ENCODE measurements at places on chromosomes 4 and X.

GRCh38 chr4:84878090-84878489, 88.4 kb downstream of the WDFY3 start:
- DNase-seq = no peak

- no peak for DNase-seq
Measured at GRCh38 chr4:189279188-189279587, 661.5 kb upstream of the FRG1 start.

DNA sequence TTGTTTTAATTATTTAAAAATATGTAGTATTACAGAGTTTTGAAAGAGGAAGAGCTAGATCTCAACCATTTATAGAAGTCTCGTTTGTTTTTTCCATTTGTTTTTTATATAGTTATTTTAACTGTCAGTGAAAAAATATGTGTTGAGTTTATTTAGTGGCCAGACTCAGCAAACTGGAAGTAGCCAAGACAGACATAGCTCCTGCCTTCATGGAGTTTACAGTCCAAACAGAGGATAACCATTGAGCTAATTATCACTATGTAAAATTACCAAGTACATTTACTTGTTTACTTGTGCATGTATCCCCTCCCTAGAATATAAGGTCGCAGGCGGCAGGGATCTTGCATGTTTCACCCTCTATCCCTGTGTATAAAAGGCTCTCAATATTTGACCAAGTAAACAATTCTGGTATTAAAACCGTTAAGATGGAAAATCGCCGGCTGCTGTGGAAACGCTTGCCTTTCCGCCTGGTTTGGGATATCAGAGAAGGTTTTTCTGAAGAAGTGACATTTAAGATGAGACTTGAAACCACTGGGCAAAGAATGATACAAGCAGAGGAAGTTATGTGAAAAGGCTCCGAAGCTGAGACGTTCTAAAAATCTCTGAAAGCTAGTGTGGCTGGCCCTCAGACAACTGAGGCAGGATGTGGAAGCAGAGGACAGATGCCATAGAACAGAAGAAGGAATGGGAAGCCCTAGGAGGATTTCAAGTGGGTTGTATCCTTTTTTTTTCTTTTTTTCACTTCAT, 1.3 kb upstream of the CCNI start:
- no peak for DNase-seq

- no peak for DNase-seq
Measured at GRCh38 chrX:64093761-64094160, 111.7 kb downstream of the AMER1 start.

DNA sequence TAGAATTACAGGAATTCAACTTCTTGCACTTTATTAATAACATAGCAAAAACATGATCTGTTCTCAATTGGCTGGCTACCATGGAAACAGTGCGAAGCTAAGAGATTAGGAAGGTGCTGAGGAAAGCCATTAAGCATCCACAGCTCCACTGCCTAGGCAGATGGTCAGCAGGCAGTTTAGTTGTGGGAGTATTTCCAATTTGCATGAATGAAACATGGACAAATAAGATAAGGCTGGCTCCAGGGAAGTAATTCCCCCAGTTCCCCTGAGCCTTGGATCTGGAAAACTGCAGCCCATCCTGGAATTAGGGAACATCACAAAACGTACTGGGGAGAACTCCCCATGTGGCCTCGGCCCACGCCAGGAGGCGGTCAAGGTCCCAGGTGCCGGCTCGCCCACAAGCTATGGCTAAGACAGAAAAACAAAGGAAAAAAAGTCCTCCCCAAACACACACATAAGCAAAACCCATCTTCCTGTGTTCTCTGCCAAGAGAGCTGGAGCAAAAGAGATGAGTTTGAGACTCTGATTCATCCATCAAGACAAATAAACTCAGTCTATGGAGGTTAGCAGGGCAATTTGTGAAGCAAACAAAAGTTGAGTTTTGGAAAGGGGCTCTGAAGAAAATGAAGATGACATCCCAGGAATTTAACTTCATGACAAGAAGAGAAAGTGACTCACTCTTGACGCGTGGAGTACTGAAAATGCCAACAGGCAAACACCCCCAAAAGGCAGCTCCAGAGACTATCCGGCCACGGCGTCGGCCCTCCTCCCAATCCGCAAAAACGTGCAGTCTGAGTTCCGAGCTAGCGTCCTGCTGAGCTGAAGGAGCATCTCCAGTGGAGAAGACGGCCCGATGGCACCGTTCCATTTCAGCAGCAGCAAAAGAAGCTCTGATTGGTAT, 45.1 kb downstream of the IGFBP7 start:
- DNase-seq = no peak

DNA sequence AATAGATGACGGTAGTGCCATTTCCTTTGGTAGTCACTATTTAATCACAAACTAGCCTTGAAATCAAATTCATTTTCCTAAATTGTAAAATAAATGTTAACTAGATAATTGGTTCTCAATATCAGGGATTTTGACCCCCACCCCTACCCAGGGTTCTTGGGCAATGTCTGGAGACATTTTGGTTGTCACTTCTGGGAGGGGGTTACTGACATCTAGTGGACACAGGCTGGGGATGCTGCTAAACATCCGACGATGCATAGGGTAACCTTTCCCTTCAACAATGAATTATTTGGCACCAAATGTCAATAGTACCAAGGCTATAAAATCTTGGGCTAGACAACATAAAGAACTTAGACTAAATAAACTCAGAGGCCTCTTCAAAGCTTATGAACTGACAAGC, 285.8 kb upstream of the TRPC5 start:
- no peak for DNase-seq

- no peak for DNase-seq
Measured at GRCh38 chr4:66357316-66357715, 687.0 kb upstream of the EPHA5 start.

GRCh38 chr4:17770845-17771244, 10.6 kb downstream of the FAM184B start:
- no peak for DNase-seq

DNA sequence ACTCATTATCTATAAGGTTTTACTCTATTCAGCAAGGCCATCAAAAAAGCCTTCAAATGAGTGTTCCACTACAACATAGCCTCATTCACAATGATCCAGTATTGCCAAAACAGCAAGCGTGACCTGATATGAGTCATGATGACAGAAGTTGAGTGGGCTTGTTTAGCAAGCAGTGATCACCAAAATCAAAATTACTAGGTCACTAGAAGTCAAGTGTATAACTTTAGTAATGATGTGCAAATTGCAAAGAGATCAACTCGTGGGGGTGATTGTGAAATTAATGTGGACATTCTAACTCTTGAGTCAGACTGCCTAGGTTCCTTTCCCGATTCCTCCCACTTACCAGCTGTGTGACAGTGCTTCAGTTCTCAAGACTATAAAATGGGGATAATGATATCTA, 124.5 kb downstream of the CHM start:
- DNase-seq = no peak

DNA sequence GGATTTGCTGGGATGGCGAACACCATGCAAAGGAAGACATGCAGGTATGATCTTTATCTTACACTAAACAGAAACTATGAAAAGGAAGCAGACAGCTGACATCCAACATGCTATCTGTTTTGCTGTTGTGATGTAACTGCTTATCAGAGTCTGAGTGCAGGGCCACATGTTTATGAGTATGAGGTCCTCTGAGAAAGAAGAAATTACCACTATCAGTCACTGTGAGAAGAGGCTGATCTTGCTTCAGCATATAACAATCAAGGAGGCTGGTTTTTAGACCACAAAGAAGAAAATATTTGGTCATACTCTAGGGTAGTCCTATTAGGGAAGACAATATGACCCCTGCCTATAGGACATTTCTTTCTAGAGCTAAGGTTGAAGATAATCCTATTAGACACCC, 18.5 kb downstream of the CLGN start:
- DNase-seq = no peak

DNA sequence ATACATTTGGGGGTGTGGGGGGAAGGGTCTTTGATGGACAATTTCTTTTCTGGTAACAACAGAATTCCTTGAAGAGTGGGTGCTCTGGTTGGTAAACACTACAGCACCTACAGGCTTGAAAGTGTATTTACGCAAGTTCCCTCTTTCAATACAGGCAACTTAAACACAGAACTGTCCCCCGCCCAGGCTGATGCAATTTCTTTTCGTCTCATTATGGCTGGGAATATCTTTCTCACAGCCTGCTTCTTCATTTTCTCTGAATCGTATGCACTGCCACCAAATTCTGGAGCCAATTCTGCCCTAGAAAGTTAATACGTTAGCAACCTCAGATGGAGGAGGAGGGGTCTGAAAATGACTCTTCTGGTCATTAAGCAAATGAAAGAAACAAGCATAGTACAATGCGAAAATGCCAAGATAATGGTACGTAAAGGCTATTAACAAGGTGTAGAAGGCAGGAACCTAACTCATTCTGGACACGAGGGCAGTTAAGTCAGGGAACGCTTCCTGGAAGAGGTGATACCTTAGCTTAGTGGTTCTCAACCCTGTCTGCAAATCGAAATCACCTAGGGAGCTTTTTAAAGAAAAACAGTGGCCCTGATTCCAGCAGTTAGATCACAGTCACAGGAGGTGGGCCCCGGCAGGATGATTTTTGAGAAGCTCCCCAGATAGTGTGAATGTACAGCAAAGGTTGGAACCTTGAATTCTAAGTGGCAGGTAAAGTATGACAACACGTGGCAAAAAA, 1.0 kb downstream of the AGA start:
- DNase-seq = no peak

GRCh38 chr4:174834477-174834876, 5.4 kb upstream of the GLRA3 start:
- no peak for DNase-seq

- no peak for DNase-seq
Measured at GRCh38 chr4:127124919-127125318, 507.8 kb upstream of the INTU start.

DNA sequence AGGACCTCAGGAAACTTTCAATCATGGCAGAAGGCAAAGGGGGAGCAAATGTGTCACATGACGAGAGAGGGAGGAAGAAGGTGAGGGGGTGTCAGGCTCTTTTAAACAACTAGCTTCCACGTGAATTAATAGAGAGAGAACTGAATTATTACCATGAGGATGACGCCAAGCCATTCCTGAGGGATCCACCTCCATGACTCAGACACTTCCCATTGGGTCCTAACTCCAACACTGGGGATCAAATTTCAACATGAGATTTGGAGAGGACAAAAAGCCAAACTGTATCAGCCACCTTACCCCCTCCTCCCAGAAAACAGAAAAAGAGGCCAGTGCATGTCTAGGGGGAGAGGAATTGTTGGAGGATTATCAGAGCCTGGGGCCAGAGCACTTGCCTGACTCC, 40.4 kb upstream of the LAS1L start:
- DNase-seq = no peak

- DNase-seq = no peak
Measured at GRCh38 chrX:50606300-50606950, 135.8 kb upstream of the DGKK start.

GRCh38 chr4:18422685-18423084, 401.1 kb upstream of the LCORL start:
- no peak for DNase-seq

DNA sequence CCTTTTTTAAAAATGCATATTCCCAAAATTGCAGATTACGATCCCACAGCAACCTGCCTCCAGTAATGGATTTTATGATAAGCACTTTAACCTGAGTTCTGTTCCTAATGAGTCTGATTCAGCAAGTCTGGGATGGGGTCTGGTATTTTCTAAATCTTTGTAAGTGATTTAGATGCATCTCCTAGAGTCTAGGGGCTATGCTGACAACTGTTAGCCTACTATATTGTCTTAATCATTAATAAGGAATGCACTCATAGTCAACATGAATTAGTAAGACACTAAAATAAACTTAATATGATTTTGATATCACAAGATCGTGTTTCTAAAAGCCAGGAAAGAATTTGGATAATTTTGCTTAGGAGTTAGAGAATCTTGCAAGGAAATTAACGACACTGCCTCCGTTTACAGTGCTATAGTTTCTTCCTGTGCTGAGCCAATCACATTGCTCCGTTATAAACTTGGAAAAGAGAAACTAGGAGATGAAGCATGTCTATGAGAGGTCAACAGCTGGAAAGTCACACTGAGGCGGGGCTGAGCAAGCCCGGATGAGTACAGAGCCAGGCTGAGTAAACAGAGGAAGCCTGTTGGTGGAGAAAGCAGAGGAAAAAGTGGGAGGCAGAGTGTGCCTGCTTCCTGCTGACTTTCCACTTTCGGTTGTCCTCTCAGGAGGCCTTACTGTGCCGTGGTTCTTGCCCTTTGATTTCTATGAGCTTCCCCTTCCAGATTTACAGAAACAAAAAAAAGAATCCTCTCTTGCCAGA, 5.4 kb downstream of the SCARB2 start:
- DNase-seq = no peak

GRCh38 chr4:110361921-110362320, 114.0 kb upstream of the ENPEP start:
- no peak for DNase-seq

- DNase-seq = no peak
Measured at GRCh38 chrX:97070346-97070745, 186.6 kb downstream of the RPA4 start.

- DNase-seq = no peak
Measured at GRCh38 chr4:113502476-113502875, 259.1 kb downstream of the CAMK2D start.

DNA sequence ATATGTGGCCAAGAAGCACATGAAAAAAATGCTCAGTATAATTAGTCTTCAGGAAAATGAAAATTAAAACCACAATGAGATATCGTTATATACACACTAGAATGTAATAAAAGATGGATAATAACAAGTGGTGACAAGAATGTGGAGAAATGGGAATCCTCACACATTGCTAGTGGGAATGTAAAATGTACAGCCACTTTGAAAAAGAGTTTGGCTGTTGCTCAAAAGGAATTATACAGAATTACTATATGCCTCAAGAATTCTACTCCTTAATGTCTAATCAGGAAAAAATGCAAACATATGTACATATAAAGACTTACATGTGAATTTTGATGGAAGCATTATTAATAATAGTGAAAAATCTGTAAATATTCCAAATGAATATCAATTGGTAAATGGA, 102.2 kb downstream of the SPCS3 start:
- DNase-seq = no peak

DNA sequence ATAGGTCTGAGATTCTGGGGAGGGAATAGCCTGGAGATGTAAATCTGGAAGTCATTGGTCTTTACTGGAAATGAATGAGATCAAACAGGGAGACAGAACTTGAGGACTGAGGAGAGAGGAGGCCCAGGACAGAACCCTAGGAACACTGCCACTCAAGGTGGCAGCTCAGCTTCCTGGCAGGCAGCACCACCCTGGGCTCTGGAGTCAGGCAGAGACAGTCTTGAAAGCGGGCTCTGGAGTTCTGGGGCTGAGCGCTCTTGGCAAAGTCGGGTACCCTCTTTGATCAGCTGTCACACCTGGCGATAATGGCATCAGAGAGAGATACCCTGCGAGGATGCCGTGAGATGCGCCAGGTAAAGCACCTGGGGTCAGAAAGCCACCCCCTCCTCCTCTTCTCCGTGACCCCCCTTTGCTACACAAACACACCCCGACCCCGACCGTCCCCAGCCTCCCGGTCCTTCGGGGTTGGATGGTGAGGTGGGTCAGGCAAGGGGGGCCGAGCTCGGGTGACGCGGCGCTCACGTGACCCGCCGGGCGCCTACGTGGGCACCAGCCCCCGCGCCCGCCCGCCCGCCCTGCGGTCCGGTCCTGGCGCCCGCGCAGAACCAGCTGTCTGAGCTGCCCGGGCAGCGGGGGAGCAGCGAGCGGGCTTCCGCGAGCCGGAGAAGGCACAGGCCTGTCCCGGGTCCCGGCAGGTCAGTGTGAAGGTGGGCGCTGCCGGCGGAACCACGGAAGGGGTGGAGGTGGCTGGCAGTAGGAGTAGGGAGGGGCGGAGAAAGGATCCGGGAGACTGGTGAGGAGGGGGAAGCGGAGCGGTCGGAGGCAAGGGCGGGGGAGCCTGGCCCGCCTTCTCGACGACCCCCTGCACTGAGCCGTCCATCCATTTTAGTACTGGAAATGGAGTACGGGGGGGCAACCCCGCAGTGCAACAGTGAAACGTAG, at the start of gene TCEAL3:
Gene TCEAL3, plus strand, starts transcription at position 600 of the 942 bp plus-strand sequence. CDS start 1,102 bp downstream, outside the sequence.
- peak; percentile 29 for DNase-seq
